SK-N-SH (cell line): ENCODE measurements at places on chromosomes 1 and 21. TPM values are rescaled to one million over a fixed set of nuclear protein-coding genes. Genes with fewer than 3 reads are reported as not detected.

The OR6N1 gene
- not detected in 2 replicates for polyA plus RNA-seq

The KRTAP22-1 gene
- polyA plus RNA-seq: not detected in 2 replicates

The OR2M5 gene
- polyA plus RNA-seq: not detected in 2 replicates

- no peaks in the 10 kb centered on the region; the same call in 1 of the 2 replicates for H3K4me1 ChIP-seq
- no peak overlapping the region for H3K4me3 ChIP-seq
- H3K27ac ChIP-seq: no peak overlapping the region
- no peaks in the 10 kb centered on the region for H3K27me3 ChIP-seq
- no peak for DNase-seq
- no peaks in the 10 kb centered on the region for H3K36me3 ChIP-seq
These were observed 79.7 kb downstream of the TBX19 start for GRCh38 chr1:168360151-168361021.

GRCh38 chr1:233319272-233319671, 8.3 kb upstream of the MAP3K21 start:
- no peak overlapping the region for H3K4me3 ChIP-seq
- H3K36me3 ChIP-seq: no peaks in the 10 kb centered on the region
- no peak for DNase-seq
- H3K4me1 ChIP-seq: no peaks in the 10 kb centered on the region
